ENCODE measurements at places on chromosomes 5 and 9. TPM values are rescaled to one million over a fixed set of nuclear protein-coding genes. Genes with fewer than 3 reads are reported as not detected.

Gene FAM193B
- polyA plus RNA-seq: 1.6 TPM

Gene LCN10
- 3.1 TPM for polyA plus RNA-seq

Gene FBLL1
- polyA plus RNA-seq: not detected

Gene FCN2
- polyA plus RNA-seq: not detected

Gene DNAH5
- not detected for polyA plus RNA-seq

Gene ZCCHC7
- 27.2 TPM for polyA plus RNA-seq

Gene SPATA31E1
- not detected for polyA plus RNA-seq

Gene ECM2
- not detected for polyA plus RNA-seq

Gene PROB1
- polyA plus RNA-seq: 0.11 TPM

Gene MUSK
- polyA plus RNA-seq: not detected

Gene MAST4
- 4.5 TPM for polyA plus RNA-seq

Gene PCDHA1
- polyA plus RNA-seq: not detected

Gene PCDHGA4
- polyA plus RNA-seq: not detected

Gene C9orf153
- polyA plus RNA-seq: not detected

Gene SLC24A2
- polyA plus RNA-seq: not detected

Gene MTX3
- polyA plus RNA-seq: 3.1 TPM

Gene HMHB1
- not detected for polyA plus RNA-seq

Gene PRDM9
- not detected for polyA plus RNA-seq

Gene C5orf58
- polyA plus RNA-seq: 1.1 TPM

Gene NIPAL4
- not detected for polyA plus RNA-seq

Gene PCDHGA7
- not detected for polyA plus RNA-seq

Gene TNC
- polyA plus RNA-seq: not detected

Gene CDH10
- not detected for polyA plus RNA-seq

Gene NIM1K
- not detected for polyA plus RNA-seq

Gene BRD3
- 30.9 TPM for polyA plus RNA-seq

Gene HARS2
- polyA plus RNA-seq: 24.6 TPM

Gene GABRP
- not detected for polyA plus RNA-seq

Gene VCAN
- polyA plus RNA-seq: 0.19 TPM

Gene CYFIP2
- 417 TPM for polyA plus RNA-seq

Gene CFAP90
- polyA plus RNA-seq: not detected

Gene HCN1
- polyA plus RNA-seq: not detected

Gene SPATA24
- polyA plus RNA-seq: 8.7 TPM

Gene SLC6A3
- polyA plus RNA-seq: not detected

Gene SLC1A1
- not detected for polyA plus RNA-seq

Gene C9orf50
- not detected for polyA plus RNA-seq

Gene GDNF
- polyA plus RNA-seq: not detected

Gene INSL6
- polyA plus RNA-seq: not detected

Gene ZNF366
- not detected for polyA plus RNA-seq

Gene PCDHGB2
- 0.06 TPM for polyA plus RNA-seq

Gene GMCL2
- not detected for polyA plus RNA-seq

Gene ADAMTS13
- polyA plus RNA-seq: 0.41 TPM

Gene CENPK
- polyA plus RNA-seq: 28.6 TPM

Gene SLC25A2
- polyA plus RNA-seq: not detected

Gene MAP1B
- polyA plus RNA-seq: 0.46 TPM

Data from naive thymus-derived CD8-positive, alpha-beta T cell (primary cell).